ENCODE measurements at places on chromosomes 2 and 18.

DNA sequence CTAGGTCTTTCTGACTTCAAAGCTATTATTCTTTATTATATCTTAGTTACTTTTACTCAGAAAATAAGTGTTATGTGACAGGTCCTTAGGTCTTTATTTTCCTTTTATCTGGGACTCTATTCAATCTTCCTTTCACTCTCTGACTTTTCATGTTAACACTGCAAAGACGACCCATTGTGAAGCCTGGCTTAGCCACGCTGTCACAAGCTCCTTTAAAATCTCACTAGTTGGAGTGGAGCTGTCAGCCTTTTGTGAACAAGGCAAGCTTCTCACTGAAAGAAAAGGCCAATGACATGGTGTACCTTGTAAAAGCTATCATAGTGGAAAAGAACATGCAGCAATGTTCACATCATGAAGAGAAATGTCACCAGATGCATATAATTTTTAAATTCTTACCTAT lies 1130.7 kb upstream of the FAM98A start:
- no peak for DNase-seq

- DNase-seq: no peak
Observed at GRCh38 chr2:105797298-105797819, 52.6 kb downstream of the NCK2 start.

DNA sequence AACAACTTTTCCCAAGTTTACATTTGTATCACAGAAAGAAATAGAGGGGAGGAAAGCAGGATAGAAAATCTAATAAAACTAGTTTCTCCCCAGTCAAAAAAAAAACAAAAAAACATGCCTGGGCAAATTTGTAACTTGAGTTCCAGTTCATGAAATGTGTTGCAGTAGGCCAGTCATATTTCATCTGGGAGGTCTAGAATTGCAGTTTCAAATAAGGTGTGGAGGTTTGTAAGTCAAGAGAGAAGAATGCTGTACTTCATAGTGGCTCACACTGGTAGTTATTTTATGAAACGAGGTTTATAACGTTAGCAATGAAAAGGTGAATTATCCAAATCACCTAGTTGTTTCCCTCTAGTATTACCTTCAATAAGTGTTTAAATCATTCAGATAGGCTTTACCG lies 1313.9 kb upstream of the SLC39A10 start:
- no peak for DNase-seq

DNA sequence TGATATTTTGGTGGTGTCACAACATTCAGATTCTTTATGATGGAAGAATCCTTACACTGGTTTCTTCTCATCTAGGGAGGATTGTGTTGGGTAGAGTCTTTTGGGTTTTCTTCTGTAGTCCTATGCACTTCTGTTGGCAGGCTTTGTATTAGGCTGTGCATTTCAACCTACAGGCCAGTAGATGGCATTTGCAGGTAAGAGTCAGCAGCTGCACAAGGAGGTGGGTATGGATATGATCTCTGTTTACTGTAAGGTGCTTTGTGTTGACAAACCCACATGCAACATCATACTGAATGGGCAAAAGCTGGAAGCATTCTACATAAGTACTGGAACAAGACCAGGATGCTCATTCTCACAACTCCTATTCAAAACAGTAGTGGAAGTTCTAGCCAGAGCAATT lies 656.8 kb downstream of the METTL4 start:
- DNase-seq: no peak

GRCh38 chr2:214837466-214837865 lies 28.0 kb upstream of the BARD1 start:
- DNase-seq: no peak

DNA sequence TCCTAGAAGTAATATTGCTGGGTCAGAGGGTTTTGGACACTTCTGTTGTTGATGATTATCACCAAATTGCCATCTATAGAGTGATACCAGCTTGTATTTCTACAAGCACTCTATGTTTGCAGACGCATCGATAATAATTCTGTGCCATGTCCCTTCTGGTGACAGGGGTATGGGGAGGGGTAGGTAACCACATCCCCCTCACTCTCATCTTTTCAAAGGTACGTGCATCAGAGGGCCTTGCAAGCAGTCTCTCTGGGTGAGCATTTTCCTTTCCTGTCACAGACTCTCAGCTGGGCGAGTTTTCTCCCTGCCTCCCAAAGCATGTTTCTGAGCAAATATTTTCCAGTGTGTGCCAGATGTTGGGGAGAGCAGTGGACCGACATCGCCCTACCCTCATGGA lies 98.0 kb downstream of the SMAD7 start:
- DNase-seq: no peak

GRCh38 chr18:53944721-53945120 lies 279.7 kb downstream of the MBD2 start:
- DNase-seq: no peak

- no peak for DNase-seq
Observed at GRCh38 chr2:215607766-215608165, 171.9 kb upstream of the FN1 start.

- DNase-seq: no peak
Observed at GRCh38 chr2:11029136-11029535, 117.4 kb downstream of the KCNF1 start.

DNA sequence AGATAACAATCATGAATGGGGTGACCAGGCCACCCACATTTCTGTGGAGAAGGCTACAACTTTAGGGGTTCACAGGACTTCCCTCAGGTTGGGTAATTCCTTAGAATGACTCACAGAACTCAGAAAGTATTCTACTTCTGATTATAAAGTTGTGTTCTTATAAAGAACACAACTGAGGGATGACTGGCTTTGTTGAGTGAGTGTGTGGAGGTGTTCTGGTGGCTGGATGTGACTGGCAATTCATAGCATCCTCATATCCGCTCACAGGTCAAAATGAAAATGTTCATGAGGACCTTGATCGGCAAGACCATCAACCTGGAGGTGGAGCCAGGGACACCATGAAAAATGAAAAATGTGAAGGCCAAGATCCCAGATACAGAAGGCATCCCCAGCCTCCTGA lies 143.3 kb upstream of the CAB39 start:
- no peak for DNase-seq

DNA sequence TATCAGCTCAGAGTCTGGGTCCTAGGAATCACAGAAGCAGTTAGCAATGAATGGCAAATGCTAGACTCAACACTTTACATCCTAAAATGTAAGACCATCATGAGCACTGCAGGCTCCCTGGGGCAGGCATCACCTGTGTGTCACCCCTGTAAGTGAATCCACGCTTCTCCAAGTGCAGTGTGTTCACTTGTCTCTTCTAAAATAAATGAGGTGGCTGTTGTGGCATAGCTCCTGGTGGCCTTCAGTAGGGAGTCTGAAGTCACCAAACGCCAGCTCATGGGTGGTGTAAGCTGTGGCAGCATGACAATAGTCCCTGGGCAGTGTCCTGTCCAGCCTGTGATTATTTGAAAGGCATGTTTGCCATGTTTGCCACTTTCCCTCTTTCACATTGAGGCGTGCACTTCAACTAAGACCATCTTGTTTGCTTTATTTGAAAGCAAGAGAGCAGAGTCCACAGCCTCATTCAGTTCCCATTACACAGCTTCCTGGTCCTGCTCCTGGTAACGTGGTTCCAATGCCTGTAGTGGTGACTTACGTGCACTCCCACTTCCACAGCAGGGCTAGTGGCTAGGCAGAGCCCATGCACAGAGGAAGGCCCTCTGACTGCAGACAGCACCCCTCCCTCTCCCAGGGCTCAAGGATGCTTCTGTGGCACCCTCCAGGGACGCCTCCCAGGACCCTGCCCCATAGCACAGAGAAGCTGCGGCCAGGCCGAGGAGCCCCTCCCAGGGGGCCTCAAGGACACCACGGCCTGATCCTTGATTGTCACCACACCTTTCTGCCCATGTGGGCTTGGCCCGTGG lies 24.3 kb downstream of the COA5 start:
- DNase-seq: no peak
